Stimulated activated CD4-positive, alpha-beta T cell treated with anti-CD3 and anti-CD28 coated beads, Interleukin-12 subunit alpha, Interleukin-12 subunit beta, amount 100 ng/mL, for 24 hours (primary cell): ENCODE measurements at places on chromosomes 5 and 9.
A peak's percentile ranks its signal among the peaks of the same experiment; 100 is the strongest.

DNA sequence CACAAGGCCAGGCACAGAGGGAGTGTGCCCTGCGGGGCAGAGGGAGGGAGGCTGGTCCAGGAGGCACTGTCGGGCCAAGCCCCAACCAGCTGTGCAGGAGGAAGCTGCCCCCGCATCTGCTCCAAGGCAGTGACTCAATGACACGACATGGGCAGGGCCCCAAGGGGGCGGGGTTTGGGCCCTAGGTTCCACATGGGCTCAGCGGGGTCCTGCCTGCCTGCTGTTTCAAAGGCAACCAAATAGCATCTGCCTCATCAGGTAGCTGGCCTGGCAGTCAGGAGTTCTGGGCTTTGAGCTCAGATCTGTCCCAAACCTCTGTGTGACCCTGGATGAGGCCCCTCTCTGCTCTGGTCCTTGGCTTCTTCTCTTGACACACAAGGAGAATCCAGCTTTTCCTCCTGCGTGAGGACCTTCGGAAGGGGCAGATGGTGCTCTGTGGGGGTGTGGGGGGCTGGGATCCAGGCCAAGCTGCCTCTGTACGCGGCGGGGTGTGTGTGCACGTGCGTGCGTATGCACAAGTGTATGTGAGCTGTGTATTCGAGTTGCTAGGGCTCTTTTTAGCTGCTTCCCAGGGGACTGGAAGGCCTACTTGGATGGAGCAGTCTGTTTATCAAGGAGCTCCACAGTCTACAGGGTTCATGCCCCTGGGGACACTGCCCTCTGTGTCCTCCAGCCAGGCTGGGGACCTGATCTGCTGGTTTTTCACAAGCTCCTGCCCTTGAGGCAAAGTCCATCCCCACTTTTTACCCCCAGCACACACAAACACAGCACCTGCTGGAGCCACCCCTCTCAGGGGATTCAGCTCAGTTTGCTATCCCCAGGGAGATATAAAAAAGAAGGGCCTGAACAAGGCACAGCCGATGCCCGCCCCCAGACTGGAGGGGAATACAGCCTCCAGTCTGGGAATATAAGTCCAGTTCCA, 138.9 kb downstream of the RGS3 start:
- peak; percentile 20 for DNase-seq

DNA sequence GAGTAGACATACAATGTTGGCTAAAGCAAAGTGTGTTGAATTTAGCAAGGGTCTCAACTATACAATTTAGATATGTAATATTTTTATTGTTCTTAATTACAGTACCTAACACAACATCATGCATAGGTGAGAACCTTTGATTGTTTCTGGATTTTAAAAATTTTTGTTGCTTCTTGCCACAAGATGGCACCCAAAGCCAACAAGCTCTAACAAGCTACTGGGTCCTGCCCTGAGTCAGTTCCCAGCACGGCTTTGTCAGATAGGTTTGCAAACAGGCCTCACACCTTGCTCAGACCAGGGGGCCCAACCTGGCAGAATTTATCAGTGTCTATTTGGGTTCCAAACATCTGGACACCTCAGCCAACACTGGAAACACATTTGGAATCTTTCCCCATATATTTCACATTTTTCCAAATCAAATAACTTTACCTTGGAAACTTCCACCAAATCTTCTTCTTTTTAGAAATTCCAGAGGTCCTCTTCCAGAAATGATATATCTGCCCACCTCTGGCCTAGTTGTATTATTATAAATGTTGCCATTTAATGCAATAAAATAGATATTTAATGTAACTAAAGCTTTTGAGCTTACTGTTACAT, 49.5 kb upstream of the EGFLAM start:
- no peak for DNase-seq

DNA sequence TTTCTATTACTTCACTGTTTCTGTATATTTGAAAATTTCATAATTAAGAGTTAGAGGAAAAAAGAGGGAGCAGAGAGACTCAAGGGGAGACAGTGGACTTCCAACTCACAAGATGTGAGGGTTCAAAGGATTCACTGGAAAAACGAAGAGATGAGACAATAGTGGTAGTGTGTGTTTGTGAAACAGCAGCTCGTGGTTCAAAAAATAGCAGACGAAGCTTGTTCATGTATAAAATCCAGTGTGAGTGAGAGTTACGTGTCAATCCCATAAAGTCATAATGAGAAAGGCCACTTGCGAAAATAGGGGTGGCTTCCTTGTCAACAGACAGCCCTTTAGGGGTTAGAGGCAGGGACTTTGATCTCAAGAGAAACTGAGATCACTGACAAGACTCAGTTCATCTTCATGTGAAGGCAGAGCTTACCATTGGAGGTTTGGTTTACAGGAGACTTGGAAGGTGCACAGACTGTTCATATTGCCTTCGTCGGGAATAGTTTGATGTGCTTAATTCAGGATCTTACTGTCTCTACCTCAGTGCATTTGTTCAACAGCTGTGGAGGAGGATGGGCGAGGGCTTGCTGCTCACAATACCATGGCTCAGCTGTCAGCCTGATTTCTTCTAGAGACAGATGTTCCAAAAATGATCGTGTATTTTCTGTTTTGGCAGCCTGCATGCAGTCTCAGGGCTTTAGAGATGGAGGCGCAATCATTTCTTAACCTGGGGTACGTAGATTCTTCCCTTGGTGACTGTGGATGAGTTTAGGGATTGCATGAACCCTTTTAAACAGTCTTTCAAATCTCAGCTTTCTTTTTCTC, 105.7 kb upstream of the KLF9 start:
- no peak for DNase-seq

GRCh38 chr5:142871363-142872193, 101.4 kb downstream of the ARHGAP26 start:
- DNase-seq: no peak

- DNase-seq: no peak
These were observed 16.5 kb downstream of the NR2F1 start for GRCh38 chr5:93599399-93600120.

DNA sequence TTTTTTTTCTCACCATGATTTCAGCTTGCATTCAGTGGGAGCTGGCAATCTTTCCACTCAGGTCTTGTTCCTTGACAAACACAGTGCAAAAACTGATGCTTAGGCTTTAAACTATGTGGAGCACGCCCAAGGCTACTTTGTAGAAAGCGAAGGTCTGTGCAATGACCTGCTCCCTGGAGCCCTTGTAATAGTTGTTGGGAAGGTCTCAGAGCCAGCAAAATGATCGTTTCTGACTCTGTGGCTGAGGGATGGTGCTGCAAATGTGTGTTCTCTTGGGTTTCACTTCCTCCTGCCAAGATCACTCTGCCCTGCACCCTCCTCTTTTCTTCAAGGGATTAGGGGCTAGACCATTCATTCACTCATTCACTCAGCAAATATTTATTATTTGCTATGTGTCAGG, 249.7 kb upstream of the MAP3K1 start:
- DNase-seq: no peak

- DNase-seq: no peak
These were observed 12.2 kb downstream of the CDH18 start for GRCh38 chr5:19975795-19976194.

- DNase-seq: no peak
These were observed 95.9 kb downstream of the UGCG start for GRCh38 chr9:111992523-111992922.

GRCh38 chr5:10599862-10600284, 36.0 kb downstream of the ANKRD33B start:
- DNase-seq: no peak

- no peak for DNase-seq
These were observed 79.6 kb downstream of the CETN3 start for GRCh38 chr5:90329911-90330310.
